Ascending aorta (tissue), 2 donors: ENCODE measurements at places on chromosomes 7 and 10.

GRCh38 chr7:8389593-8390261 lies 43.7 kb upstream of the NXPH1 start:
- DNase-seq = no peak

DNA sequence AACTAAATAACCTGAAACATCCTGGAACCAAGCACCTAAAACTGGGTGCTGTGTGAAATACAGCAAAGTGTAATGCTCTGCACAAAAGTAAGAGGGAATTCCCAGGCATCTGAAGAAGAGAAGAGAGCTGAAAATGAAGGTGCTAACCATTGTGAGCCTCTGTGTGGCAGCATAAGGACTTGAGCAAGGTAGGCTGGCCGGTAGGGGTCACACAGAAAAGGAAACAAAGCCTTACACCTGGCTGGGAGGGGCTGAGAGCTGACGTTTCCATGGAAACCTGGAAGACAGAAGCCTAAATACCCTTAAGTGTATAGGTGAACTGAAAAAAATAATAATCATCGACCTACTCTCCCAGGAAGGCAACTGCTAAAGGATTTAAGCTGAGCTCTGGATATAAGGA lies 48.6 kb downstream of the CUL1 start:
- no peak for DNase-seq

DNA sequence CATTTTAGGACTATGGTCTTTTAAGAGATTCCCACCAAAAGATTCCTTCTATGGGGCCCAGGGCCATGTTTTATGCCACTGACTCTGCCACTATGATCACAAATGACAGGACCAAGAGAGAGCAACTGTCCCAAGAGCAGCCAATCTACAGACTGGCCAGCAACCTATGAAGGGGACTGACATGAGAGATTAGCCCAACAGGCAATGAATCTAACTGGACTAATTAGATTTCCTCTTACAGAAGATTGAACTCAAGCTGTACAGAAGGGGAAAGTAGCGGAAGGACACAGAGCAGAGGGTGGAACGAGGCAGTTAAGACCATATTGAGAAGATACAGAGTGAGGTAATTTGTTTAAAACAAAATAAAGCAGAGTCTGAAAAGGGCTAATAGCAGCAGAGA lies 25.8 kb downstream of the ZNF800 start:
- DNase-seq = no peak

GRCh38 chr10:92811986-92812385 lies 36.3 kb upstream of the EXOC6 start:
- DNase-seq = no peak

GRCh38 chr7:66150471-66150870 lies 35.8 kb downstream of the CRCP start:
- no peak for DNase-seq

GRCh38 chr7:56174875-56175760 lies 58.9 kb upstream of the NUPR2 start:
- peak; percentile 82 for DNase-seq
